ENCODE measurements at places on chromosomes 11 and 22.

DNA sequence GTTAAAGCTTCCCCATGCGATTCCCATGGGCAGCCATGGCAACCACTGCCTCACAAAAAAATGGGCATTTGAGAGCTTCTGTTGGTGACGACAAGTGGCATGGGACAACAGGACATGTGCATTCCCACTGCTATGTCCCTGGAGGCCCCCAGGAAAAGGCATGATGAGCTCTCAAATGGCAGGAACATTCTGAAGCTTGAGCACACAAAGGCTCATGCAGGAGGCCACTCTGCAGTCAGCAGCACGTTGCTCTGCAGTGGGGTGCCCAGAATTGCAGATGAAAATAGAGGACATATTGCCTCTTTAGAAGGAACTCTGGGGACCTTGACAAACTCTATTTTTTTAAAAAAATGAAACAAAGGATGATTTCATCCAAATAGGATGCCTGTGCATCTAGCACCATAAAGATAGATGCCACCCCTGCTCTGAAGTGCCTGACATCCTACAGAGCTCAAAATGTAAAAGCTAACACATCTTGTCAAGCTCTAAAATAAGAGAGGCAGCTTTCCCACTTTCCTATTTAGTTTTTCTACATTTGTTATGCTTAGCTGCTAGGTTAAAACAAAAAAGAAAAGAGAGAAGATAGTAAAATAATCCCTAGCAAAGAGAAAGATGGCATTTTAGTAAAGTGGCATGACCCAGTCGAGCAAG lies 277.6 kb upstream of the ZC3H12C start:
- DNase-seq: no peak

DNA sequence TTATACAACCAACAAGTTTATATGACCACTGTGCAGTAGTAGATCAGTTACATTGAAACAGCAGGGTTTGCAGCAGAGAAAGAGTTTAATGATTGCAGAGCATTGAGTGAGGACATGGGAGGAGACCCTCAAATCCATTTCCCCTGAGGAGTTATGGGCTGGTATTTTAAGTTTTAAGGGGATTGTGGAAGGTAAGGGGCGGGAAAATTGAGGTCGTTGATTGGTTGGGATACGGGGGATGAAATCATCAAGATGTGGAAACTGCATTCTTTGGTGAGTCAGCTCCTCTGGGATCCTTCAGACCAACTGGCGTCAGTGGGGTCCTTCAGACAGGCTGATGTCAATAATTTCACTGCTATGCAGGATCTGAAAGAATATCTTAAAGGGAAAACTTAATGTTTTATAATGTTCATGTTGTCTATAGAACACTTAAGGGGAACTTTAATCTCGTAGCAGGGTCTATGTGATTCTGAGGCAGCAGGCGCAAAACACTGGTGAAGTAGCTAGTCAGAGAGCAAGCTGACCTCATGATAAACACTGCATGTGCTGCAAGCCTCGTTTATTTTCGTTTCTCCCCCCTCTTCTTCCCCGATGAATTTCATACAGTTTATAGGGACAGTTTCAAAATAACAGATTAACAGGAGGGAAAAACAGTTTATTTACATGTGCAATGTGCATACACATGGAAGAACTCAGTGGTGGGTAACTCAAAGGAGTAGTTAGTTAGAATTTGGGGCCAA lies 17.4 kb upstream of the BACE1-AS start:
- no peak for DNase-seq

DNA sequence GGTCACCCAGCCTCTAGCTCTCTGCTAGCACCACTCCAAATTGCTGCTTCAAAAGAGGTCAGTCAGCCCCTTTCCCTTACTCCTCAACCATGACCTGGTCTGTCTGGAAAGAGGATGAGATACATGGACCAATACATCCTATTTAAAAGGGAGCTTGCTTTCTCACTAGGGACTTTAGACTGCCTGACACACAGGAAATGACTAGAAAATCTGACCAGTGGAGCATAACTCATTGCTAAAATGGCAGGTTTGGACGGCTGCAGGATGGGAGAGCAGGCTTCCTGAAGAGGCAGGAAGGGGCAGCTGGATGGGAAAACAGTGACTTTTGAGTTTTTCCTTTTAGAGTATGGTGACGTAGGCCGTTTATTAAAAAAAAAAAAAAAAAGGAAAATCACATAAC lies 25.3 kb downstream of the STIM1 start:
- DNase-seq: no peak

- DNase-seq: no peak
These were observed 4.8 kb upstream of the DUSP8 start for GRCh38 chr11:1576825-1577224.

GRCh38 chr11:13963169-13963948 lies 836 bp downstream of the SPON1 start:
- DNase-seq: no peak

GRCh38 chr22:27668828-27669797 lies 132.4 kb downstream of the MN1 start:
- no peak for DNase-seq

GRCh38 chr11:134955281-134955680 lies 543.2 kb upstream of the B3GAT1 start:
- DNase-seq: no peak
